ENCODE measurements at places on chromosomes 7 and 10. TPM values are rescaled to one million over a fixed set of nuclear protein-coding genes. Genes with fewer than 3 reads are reported as not detected.

KCNH2 gene
- 0.15 TPM for total RNA-seq

INSYN2A gene
- total RNA-seq: not detected

STEAP2 gene
- total RNA-seq: 5.8 TPM

CTAGE4 gene
- total RNA-seq: 0.30 TPM

DPYSL4 gene
- 2.3 TPM for total RNA-seq

IMPDH1 gene
- 51.2 TPM for total RNA-seq

AOAH gene
- total RNA-seq: 1.1 TPM

NXPH1 gene
- total RNA-seq: not detected

PPP1R3C gene
- total RNA-seq: 1.9 TPM

UTF1 gene
- total RNA-seq: not detected

TMEM213 gene
- total RNA-seq: not detected

Data from epithelial cell of umbilical artery (primary cell).